IMR-90 (cell line): ENCODE measurements at places on chromosomes 7 and 10. TPM values are rescaled to one million over a fixed set of nuclear protein-coding genes. Genes with fewer than 3 reads are reported as not detected.

SPOCK2 gene
- total RNA-seq = not detected in 2 replicates

ADRA2A gene
- total RNA-seq = not detected in 2 replicates

CLRN3 gene
- total RNA-seq = not detected in 2 replicates

DNA sequence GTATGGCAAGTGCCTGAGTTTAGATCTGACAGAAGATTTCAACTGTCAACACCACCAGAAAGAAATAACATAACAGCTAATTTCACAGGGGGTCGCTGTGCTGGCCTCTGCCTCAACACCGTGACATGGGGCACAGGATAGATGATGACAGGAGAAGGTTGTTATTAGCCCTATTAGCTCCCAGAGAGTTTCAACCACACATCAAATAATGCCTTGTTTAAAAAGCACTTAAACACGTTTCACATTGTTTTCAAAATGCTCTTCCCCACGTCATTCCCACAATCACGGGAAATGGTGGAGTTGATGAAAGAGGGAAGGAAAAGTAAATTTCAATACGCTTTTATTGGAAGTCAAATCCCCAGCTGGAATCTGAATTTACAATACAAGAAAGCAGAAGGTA is 184.7 kb downstream of the MAGI2 start:
- no peaks in the 10 kb centered on the region for H3K27me3 ChIP-seq
- H3K4me3 ChIP-seq = no peak overlapping the region
- no peaks in the 10 kb centered on the region for H3K36me3 ChIP-seq
- no peak for DNase-seq
- peaks cover 4% of the 10 kb centered on the region; the same call in 1 of the 2 replicates for H3K4me1 ChIP-seq

- no peak overlapping the region for H3K27ac ChIP-seq
- no peaks in the 10 kb centered on the region for H3K36me3 ChIP-seq
- DNase-seq = peak; percentile 53
- no peak overlapping the region for H3K4me3 ChIP-seq
- peaks cover 9% of the 10 kb centered on the region; the same call in 1 of the 2 replicates for H3K27me3 ChIP-seq
Observed at GRCh38 chr7:2689951-2690705, 2.1 kb downstream of the AMZ1 start.

- no peak overlapping the region for H3K27ac ChIP-seq
- no peak overlapping the region for H3K4me3 ChIP-seq
- no peaks in the 10 kb centered on the region for H3K36me3 ChIP-seq
- no peak for DNase-seq
Observed at GRCh38 chr7:27688056-27688455, 25.4 kb upstream of the HIBADH start.

DNA sequence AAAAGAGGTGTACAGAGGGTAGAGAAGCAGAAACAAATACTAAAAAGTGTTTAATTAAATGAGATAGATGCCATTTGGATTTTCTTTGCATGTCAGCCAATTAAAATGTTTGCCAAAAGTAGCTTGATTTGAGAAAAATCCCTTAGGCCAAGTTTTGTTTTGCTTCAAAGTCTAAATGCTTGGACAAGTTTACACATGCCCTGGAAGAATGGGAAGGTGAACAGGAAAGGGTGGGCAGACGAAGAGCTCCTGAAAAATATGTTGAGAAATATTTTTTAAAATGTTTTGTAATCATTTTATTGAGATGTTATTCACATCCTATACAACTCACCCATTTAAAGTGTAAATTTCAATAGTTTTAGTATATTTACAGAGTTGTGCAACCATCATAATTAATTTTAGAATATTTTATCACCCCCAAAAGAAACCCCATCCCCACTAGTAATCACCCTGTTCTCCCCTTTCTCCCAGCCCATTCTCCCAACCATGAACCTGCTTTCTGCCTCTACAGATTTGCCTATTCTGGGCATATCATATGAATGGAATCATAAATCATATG is 98.5 kb upstream of the ANK3 start:
- H3K27ac ChIP-seq = no peak overlapping the region
- H3K4me3 ChIP-seq = no peak overlapping the region
- H3K27me3 ChIP-seq = peaks cover 2% of the 10 kb centered on the region; the same call in 1 of the 2 replicates
- H3K36me3 ChIP-seq = no peaks in the 10 kb centered on the region

DNA sequence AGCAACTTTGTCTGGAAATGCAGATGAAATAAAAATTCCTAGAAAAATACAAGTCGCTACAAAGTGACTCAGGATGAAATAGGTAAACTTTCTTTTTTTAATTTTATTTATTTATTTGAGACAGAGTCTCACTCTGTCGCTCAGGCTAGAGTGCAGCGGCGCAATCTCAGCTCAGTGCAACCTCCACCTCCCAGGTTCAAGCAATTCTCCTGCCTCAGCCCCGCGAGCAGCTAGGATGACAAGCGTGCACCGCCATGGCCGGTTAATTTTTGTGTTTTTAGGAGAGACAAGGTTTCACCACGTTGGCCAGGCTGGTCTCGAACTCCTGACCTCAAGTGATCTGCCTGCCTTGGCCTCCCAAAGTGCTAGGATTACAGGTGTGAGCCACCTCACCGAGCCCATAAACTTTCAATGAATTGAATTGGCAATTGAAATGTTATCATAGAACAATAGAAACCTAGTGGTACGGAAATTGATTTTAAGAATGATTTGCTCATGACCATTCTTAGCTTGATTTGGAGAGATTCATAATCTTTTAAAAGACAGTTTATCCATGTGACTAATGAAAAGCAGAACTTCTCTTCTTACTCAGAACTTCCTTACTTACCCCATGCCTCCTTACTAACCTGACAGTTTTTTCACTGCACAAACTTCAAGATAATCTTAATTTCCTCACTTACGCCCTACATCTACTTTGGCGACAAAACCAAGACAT is 161.7 kb downstream of the FAM107B start:
- no peak overlapping the region for H3K4me3 ChIP-seq
- no peaks in the 10 kb centered on the region for H3K36me3 ChIP-seq
- peaks cover 4% of the 10 kb centered on the region; the same call in 1 of the 2 replicates for H3K4me1 ChIP-seq

GRCh38 chr10:93438613-93439253 is 43.4 kb downstream of the MYOF start:
- no peaks in the 10 kb centered on the region for H3K27me3 ChIP-seq
- peaks cover 40% of the 10 kb centered on the region for H3K4me1 ChIP-seq
- H3K4me3 ChIP-seq = no peak overlapping the region
- DNase-seq = no peak
- H3K27ac ChIP-seq = peak overlapping the region; percentile 91
- peaks cover 9% of the 10 kb centered on the region; the same call in 1 of the 2 replicates for H3K36me3 ChIP-seq

- peaks cover 7% of the 10 kb centered on the region for H3K4me1 ChIP-seq
- H3K27ac ChIP-seq = peak overlapping the region; percentile 73; the same call in 1 of the 2 replicates
- no peaks in the 10 kb centered on the region for H3K36me3 ChIP-seq
Observed at GRCh38 chr10:4383651-4384098, 442.3 kb upstream of the AKR1E2 start.

GRCh38 chr7:94941844-94942632 is 34.6 kb downstream of the PPP1R9A start:
- DNase-seq = no peak
- no peaks in the 10 kb centered on the region for H3K27me3 ChIP-seq
- H3K4me3 ChIP-seq = no peak overlapping the region
- H3K27ac ChIP-seq = no peak overlapping the region
- no peaks in the 10 kb centered on the region for H3K4me1 ChIP-seq
- no peaks in the 10 kb centered on the region for H3K36me3 ChIP-seq

DNA sequence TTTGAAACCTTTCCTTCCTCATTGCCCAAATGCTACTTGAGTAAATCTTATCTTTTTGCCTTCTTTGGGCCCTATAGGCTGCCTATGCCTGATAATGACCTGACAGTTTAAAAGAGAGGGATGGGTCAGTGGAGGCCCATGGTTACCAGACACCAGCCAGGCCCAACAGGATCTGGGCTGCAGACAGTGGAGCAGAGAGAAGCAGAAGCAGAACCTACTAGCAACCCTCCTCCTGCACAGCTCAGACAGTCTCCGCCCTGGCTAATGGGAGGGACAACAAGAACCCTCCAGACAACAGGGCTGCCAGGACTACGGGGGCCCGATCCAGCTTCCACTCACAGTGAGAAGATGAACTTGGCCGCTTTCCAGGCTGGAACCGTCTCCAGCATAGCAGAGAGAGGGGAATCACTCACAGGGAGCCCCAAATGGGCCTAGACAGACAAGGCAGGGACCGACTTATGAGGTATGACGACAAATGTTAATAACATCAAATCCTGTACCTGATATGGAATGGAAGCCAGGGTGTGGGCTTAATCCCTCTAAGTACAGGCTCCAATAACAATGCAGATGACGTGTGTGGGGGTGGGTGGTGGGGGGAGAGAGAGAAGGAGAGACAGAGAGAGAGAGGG is 31.7 kb upstream of the DGKI start:
- no peak overlapping the region for H3K4me3 ChIP-seq
- H3K27me3 ChIP-seq = no peaks in the 10 kb centered on the region
- no peak overlapping the region for H3K27ac ChIP-seq
- H3K4me1 ChIP-seq = peaks cover 19% of the 10 kb centered on the region
- peak; percentile 33 for DNase-seq
- H3K36me3 ChIP-seq = peaks cover 53% of the 10 kb centered on the region

- no peak overlapping the region for H3K4me3 ChIP-seq
Observed at GRCh38 chr7:158401295-158401694, 186.3 kb downstream of the PTPRN2 start.

DNA sequence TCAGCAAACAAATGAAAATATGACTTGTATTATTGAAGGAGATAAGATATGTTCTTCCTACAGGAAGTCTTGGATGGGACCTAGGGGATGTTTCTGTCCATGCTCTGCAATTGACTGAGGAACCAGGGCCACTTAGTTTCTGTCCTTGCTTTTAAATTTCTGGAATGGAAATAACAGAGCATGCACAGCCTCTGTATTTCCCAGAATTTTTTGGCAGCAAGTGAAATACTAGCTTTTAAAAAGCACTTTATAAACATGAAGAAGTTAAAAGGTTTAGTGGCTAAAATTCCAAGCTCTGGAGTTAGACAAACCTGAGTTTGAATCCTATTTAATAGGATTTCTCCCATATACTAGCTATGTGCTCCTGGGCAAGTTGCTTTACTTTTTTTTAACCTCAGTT is 127.7 kb upstream of the FZD8 start:
- H3K27me3 ChIP-seq = no peaks in the 10 kb centered on the region; the same call in 1 of the 2 replicates
- H3K4me3 ChIP-seq = no peak overlapping the region
- no peak overlapping the region for H3K27ac ChIP-seq
- H3K4me1 ChIP-seq = no peaks in the 10 kb centered on the region
- no peak for DNase-seq
- H3K36me3 ChIP-seq = no peaks in the 10 kb centered on the region
